ENCODE measurements at places on chromosomes 12 and 14.

DNA sequence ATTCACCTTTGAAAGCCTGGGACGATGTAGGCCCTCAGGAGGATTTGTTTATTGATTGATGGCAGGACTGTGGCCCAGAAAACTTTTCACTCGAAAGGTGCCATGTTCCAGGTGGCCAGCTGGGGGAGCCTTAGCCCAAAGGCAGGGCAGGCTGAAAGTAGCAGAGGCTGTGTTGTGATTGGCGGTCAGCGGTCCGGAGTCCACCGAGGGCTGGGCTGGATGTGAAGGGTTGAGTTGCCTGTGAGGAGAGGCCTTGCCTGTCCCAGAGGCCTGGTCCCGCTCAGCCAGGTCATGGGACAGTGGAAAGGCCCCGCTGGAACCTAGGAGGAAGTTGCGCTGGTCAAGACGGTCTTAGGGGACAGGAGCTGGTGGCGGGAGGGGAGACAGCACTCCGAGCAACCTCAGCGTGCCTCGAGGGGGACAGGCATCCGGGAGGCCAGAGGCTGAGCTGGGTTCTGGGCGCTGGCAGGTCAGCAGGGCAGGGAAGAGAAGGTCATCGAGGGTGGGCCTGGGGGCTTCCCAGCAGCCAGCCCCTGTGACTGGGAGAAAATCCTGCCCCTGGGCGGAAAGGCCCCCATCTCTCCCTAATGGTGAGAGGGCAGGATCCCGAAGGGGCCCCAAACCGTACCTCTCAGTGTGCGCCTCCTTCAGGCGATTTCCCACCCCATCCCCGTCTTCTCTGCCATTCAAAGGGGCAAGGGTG is 26.3 kb downstream of the CMA1 start:
- peak; percentile 6 for DNase-seq

GRCh38 chr12:24252602-24253001 is 303.1 kb upstream of the SOX5 start:
- DNase-seq, result no peak

DNA sequence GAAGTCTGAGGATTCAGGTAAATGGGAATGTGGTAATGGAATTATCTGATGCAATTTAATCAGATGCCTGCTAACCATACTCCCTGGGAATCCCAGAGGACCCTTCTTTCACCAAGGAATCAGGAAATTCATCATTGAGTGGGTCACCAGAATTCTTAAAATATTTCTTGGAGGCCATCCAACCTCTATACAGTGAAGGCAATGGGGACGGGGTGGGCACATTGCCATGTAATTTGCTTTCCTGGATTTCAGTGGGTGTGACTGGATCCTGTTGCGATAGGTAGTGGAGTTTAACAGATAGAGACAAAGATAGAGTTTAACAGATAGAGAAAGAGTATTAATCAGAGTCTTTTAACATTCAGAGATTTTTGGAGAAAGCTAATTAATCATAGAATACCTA is 394.4 kb downstream of the DAD1 start:
- DNase-seq, result no peak

GRCh38 chr14:52266782-52267181 is 716 bp upstream of the PTGDR start:
- no peak for DNase-seq

DNA sequence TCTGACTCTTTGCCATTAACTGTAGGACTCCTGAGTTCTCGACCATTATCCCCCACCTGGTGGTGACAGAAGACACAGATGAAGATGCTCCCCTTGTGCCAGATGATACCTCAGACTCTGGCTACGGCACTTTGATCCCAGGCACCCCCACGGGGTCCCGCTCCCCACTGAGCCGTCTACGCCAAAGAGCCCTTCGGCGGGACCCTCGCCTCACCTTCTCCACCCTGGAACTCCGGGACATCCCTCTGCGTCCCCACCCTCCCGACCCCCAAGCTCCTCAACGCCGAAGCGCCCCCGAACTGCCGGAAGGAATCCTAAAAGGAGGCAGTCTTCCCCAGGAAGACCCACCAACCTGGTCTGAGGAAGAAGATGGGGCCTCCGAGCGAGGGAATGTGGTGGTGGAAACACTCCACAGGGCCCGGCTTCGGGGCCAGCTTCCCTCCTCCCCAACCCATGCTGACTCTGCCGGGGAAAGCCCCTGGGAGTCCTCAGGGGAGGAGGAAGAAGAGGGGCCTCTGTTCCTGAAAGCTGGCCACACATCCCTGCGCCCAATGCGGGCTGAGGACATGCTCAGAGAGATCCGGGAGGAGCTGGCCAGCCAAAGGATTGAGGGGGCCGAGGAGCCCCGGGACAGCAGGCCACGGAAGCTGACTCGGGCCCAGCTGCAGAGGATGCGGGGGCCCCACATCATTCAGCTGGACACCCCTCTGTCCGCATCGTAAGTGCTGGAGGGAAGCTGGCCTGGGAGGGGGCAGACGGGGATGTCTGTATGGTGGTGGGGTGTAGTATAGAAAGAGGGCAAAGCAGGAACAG is 14.4 kb downstream of the TNFRSF1A start:
- no peak for DNase-seq

DNA sequence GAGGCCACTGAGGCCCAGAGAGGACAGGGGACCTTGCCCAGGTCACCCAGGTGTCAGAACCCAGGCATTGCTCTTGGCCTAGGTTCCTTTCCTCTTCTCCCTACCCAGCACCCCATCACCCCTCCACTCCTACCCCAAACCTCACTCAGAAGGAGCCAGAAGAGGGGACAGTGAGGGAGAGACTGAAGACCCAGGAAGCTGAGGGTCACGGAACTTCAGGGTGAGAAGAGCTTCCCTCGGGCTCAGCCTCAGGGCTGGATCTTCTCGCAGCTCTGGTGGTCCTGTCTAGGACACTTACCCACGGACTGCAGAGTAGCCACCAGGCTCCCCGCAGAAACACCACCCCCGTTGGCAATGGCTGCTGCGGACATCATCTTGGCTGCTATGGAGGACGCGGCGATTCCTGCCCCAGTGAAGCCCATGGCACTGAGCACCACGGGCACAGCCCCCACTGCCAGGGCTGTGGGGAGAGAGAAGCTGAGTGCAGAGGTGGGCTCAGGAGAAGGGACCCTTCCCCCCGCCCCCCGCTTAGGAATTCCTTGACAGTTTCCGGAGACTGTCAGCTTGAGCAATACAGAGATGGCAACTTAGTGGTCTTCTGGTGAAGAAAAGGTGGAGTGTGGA is 1.1 kb downstream of the IFI27L2 start:
- no peak for DNase-seq

GRCh38 chr12:104588921-104589590 is 132.3 kb downstream of the CHST11 start:
- DNase-seq, result no peak

GRCh38 chr12:52636189-52636588 is 15.8 kb downstream of the KRT2 start:
- no peak for DNase-seq

DNA sequence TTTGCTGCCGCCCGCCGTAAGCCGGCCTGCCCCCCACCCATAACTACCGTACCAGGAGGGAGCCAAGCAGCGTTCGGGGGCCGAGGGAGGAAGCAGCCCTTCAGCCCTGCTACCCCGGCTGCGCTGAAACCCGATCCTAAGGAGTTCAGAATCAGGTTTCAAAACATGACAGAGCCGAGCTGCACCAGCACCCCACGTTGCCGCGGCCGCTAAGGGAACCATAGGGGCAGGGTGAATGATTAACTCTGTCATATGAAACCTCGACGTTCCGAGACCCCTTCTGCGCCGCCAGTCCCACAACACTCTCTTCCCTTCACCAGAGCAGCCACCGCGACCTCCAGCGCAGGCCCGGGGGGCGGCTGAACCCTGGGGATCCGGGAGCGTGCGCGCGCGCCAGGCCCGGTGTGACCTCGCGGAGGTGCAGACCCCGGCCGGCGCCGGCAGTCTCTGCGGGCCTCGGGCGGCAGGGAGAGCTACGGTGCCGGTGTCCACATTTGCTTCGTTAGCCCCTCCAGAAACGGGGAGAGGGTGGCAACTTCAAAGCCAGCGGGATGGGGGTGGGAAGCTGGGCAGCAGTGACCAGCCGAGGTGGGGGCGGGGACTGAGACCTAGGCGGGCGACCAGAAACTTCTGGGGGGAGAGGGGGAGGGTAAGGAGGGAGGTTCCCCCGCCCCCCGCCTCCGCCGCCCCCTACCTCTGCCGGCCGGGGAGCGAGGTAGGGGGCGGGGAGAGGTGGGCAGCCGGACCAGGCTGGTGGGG is 1.6 kb downstream of the SIX4 start:
- DNase-seq, result peak; percentile 3

DNA sequence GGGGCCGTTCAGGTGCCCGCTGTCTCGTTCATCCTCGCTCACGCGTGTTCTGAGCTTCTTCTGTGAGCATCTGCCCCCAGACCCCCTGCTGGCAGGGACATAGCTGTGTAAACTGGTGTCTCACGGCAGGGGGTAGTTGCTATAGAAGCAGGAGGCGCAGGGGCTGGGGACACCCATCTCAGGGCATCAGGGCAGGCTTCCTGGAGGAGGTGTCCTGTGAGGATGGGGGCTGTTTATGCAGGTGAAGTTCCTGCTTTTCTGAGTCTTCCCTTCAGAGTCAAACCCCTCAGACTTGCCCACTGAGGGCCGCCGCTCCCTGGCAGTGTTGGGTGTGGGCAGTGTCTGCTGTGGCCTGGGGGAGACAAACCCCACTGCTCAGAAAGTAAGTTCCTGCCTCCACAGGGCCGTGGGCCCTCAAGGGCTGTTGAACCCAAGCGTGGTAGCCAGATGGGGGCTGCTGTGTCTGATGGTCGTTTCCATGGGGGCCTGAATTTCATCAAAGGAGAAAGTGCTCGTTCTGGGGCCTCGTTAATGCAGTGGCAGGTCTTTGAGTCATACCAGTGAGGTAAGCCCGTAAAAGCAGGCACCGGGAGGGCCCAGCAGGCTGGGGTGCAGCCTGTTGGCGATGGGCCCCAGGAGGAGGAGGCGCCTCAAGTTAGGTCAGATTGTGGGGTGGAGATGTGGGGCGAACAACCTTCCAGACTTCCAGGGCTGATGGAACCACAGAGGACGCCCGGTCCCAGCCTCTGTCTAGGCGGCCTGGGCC is 23.4 kb downstream of the KIF26A start:
- no peak for DNase-seq

- peak; percentile 10 for DNase-seq
Measured at GRCh38 chr14:26925876-26926584, 328.2 kb upstream of the NOVA1 start.

DNA sequence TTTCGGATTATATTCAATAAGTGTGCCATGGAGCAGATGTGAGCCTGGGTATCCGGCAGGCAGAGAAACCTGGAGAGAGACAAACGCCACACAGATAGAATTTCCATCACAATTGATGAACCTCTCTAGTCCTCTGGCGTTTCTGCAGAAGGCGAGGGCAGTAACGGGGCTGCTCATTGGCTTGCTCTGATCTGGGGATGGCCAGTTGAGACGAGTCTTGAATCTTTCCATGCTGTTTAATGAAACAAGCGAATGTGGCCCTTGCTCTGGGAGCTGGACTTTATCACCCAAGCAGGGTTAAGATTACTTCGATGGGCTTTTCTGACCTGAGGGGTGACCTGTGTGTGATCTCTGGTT is 42.4 kb upstream of the CLMN start:
- no peak for DNase-seq

DNA sequence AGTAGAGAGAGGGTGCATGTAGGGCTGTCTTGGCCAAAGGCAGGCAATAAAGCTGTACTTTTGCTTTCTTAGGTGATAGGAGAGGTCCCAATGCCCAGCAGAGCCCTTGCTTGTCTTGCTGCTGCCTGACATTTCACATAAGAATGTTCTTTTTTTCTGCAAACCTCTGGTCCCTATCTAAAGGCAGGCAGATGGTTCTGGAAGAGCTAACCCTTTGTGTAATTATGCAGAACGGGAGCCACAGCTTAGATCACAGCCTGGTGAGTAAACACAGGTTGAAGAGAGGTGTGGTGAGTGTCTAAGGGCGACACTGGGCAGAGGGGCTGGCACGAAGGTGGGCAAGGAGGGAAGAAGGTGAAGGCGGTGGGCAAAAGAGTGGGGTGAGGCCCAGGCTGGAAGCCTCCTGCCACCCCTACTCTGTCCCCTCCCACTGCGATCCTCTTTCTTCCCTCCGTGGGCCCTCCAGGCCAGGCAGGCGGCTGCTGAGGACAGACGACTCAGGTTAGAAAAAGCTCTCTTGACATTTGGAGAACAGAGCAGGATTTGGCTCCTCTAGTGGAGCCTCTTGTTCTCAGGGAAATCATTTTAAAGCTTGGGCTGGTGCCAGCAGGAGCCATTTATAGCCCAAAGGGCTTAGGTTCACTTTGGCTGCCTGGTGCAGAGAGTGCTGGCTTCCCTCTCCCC is 42.8 kb downstream of the PRMT8 start:
- peak; percentile 18 for DNase-seq

DNA sequence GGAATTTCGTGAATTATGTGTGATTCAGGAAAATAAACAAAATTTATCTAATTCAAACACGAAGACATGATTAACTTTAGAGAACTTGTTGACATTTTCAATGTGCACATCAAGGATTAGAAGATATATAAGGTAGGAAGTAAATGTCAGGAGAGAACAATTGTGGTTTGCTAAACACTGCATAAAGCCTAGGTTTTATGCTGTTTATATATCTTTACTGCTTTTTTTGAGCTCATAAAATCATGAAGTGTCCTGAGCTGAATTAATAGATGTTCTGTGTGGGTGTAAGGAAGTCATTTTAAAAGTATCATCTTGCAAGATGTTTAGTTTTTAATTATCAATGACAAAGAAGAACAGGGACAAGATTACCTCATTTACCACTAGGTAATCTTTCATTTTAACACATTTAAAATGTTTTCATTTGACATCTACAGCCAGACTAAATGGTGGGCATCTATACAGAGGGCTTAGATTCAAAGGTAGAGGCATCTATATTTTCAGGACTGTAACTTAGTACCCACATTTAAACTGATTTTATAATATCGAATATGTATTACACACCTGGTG is 382.8 kb downstream of the ADAMTS20 start:
- DNase-seq, result no peak

DNA sequence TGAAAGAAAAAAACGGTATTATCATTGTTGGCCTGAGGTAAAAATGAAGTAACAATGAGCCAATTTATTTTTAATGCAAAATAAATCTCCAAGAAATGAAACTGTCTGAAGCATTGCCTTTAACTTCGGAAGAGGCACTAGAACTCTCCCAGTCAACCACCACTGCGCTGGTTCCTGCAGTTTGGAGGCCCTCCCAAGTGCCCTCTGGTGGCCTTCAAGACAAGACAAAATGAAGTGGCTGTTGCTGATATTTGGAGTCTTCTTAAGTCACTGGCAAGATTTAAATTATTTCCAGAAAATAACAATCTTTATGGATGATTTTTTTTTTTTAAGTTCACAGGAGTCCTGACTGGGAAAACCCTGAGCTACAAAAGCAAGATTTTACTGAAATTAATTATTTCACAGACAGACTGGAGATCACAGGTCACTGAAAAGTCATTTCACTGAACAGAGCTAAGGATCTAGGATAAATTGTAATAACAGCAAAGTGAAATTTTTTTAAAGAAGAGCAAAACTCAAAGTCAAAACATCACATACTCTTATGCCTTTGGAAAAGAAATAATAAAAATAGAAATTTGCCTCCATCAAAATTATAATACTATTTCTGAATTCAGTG is 58.2 kb downstream of the DICER1 start:
- DNase-seq, result peak; percentile 34
